ENCODE measurements at places on chromosomes 2 and 18.

DNA sequence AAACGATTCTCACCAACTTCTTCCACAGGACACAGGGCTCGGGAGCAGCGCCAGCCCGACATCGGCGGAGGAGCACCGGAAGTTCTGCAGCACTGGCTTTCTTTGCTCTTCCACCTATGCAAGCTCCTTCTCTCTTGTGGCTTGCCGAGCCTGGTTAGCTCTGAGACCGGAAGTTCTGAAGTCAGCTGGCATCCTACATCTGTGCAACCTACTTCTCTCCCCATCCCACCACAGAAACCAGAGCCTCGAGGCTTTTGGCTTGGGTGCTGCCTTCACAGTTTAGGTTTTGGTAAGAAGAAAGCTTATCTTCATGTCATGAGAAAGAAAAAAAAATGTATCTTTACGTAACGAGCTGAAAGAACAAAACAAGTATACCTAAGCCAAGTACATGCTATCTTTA is 111.7 kb downstream of the ANKRD44 start:
- no peak overlapping the region for H3K4me3 ChIP-seq
- H3K27ac ChIP-seq = no peak overlapping the region
- no peak for DNase-seq
- H3K27me3 ChIP-seq = no peaks in the 10 kb centered on the region
- no peaks in the 10 kb centered on the region for H3K4me1 ChIP-seq

- no peaks in the 10 kb centered on the region for H3K27me3 ChIP-seq
- H3K27ac ChIP-seq = no peak overlapping the region
- no peaks in the 10 kb centered on the region for H3K4me1 ChIP-seq
- H3K4me3 ChIP-seq = no peak overlapping the region
- no peak for DNase-seq
- H3K36me3 ChIP-seq = no peaks in the 10 kb centered on the region
These were observed 140.2 kb upstream of the ETAA1 start for GRCh38 chr2:67256892-67257291.

DNA sequence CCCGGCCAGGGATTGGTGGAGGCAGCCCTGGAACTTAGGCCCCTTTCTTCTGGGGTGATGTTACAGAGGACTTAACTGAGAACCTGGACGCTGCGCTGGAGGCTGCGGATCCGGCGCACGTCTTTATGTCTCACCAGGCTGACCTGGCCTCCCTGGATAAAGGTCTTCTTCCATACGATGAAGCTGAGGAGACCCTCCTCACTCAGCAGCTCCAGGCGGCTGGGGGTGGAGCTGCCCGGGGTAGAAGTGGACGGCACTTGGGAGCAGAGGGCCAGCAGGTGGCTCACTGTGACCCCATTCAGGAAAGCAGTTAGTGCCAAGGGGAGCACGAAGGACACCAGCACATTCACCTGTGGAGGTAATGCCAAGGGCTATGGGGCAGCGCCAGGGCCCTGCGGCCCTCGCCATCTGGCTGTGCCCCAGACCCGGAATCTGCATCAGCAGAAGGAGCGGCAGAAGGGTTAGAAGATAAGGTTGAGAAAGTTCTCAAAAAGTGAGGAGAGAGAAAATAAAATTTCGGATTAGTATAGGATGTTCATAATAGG is 8.0 kb downstream of the NTSR2 start:
- H3K4me1 ChIP-seq = 0 out of 2 replicates have a peak, but pooled peaks cover under 1% of the 10 kb centered on the region
- H3K27me3 ChIP-seq = peaks cover 12% of the 10 kb centered on the region
- H3K27ac ChIP-seq = no peak overlapping the region

DNA sequence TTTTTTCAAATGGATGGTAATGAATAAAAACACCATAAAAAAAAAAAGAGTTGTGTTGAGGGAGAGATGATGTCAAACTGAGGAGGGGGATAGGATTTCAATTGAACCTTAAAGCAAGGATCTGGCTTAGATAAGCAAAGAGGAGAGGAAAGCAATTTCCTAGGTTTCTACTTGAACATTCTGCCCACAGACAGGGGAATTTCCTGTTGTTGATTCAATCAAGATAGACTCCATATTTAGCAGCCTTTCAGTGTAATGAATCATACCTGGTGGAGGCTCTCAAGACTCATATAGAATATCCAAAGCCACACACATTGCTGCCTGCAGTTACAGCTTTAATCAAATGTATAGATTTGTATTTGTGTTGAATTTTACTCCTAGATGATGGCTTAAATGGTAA is 294.4 kb upstream of the PIK3C3 start:
- H3K27ac ChIP-seq = no peak overlapping the region
- no peaks in the 10 kb centered on the region for H3K27me3 ChIP-seq
- DNase-seq = no peak
- H3K36me3 ChIP-seq = no peaks in the 10 kb centered on the region
